Ecto neural progenitor cell (in vitro differentiated cells): ENCODE measurements at places on chromosomes 13 and 19.
A peak's percentile ranks its signal among the peaks of the same experiment; 100 is the strongest.

- no peak for DNase-seq
Measured at GRCh38 chr13:41402691-41403511, 54.4 kb upstream of the RGCC start.

DNA sequence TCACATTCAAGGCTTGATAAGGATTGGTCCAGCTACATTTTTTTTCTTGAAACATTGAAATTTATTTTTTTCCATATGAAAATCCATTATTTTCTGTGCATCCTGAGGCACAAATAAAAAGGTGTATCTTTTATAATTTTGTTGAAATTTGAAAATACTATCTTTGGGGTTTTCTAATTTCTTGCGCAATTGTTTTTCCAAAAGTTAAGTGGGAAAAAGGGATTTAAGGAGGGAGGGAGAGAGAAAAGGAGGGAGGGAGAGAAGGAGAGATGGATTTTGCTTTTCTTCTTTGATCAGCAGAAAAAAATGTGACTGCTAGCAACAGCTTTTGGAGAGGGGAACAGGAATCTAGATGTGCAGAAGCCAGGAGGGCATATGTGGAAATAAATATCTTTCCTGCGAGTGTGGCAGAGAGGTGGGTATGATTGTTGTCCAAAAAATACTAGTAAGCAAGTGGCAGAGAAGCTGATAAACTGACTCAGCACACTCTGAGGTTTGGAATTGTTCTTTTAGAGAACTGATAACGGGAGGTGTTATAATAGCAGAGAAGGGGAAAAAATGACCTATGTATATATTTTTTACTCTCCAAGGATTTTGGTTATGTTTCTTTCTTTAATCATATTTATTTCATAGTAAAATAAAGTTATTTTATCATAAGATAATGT, 61.2 kb upstream of the EDNRB start:
- DNase-seq: no peak

DNA sequence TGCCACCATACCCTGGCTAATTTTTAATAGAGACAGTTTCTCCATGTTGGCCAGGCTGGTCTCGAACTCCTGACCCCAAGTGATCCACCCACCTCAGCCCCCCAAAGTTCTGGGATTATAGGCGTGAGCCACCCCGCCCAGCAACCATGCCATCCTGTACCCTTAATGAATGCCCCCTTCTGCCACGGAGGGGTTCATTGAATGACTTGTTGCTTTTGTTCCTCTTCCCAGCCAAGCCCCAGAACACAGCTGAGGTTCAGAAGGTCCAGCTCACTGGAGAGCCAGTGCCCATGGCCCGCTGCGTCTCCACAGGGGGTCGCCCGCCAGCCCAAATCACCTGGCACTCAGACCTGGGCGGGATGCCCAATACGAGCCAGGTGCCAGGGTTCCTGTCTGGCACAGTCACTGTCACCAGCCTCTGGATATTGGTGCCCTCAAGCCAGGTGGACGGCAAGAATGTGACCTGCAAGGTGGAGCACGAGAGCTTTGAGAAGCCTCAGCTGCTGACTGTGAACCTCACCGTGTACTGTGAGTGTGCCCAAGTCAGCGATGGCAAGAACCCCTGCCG, 6.0 kb downstream of the PVR start:
- DNase-seq: no peak

DNA sequence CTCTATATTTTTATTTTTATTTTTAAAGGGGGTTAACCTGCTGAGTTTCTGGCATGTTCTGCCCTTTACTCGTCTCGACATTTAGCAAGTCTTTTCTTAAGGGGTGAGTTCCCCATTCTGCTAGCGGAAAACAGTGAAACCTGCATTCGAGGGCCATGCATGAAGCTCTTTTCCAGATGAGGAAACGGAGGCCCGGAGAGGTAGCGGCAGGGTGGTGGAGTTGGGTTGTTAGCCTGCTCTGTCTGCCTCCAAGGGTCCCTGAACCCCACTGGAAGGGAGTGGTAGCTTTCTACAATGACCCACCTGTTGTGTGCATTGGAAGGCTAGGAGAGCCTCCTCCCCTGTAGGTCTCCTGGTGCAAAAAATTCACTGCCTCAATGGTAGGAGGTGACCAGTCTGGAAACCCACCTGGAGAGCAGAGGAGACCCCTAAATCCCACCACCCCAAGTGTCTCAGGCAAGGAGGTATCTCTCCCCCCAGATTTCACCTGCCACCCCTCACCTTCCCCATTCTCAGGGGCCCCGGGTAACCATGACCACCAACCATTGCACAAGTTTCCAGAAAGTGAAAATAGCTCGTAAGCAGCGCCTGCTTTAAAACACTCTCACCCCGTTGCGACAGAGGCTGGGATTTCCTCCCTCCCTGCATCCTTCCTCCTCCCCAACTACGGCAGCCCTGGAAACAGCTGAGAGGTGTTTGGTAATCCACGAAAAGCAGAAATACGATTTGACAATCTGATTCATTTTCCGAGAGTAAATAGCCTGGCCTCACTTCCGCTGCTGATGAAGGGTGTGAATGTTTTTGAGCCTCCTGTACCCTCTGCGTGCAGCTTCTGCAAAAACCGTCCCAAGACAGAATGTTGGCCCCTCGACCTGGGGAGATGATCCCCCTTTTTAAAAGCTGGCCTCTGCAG, 3.5 kb downstream of the KLF2 start:
- no peak for DNase-seq

DNA sequence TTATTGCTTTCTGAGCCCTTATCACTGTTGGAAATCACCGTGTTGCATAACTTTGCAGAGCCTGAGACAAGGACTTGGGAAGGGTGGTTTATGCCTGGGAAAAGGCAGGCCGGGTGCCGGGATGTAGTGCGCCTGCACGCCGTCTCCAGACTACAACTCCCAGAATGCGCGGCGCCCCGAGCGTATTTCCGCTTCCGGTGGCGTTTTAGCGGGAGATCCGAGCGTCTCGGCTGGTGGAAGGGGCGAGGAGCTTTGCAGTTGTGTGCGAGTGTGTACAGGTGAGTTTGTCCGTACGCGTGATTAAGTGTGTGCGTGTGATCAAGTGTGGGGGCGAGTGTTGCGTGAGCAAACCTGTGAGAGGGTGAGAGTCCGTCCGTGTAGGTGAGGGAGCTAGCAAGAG, 75.4 kb downstream of the PEG3 start:
- no peak for DNase-seq

DNA sequence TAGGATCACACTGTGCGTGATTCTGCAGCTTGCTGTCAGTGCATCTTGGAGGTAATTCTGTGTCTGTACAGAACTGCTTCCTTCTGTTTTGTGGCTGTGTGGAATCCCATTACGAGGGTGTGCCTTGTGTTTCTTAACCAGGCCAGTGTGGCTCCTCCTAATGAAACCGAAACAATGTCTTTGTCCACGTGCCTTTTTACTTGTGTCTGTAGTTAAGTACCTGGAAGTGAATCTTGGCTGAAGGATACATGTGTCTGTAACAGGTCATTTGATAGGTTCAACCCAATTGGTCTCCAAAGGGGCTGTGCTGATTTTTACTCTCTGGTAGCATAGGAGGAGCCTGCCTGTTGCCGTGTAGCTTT, 13.1 kb downstream of the NOP53 start:
- DNase-seq: no peak

- DNase-seq: no peak
Measured at GRCh38 chr13:24097667-24098066, 62.9 kb upstream of the SPATA13 start.

GRCh38 chr13:72165276-72165675, 298.3 kb upstream of the DACH1 start:
- DNase-seq: no peak

DNA sequence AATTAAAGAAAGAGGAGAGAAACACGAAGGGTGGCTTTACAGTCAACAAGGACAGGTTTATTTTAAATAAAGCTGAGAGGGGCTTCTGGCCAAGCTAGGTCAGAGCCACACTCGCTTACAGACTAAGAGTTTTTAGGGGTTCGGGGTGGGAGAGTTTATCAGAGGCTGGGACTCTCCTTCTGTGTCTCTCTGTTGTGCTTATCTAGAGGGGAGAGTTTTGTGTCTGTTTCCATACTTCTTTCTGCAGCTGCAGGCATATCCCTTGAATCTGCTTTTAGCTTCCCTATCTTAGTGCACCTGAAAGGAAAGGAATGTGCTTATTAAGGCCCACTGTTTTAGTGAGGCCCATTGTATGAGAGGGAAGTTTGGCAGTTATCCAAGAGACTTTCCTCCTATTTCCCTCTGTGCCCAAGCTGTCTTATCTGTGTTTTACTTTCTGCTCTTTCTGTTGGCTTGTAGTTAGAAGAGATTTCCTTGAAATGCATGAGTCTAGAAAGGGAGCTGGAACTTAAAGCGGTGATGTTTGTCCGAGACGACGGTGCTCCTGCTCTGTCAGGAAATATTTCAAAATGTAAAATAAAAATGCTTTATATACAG, 275.3 kb downstream of the KCTD12 start:
- DNase-seq: no peak

GRCh38 chr13:28630869-28631268, 28.1 kb upstream of the POMP start:
- DNase-seq: no peak

GRCh38 chr19:4455719-4456475, 1.7 kb downstream of the UBXN6 start:
- DNase-seq: no peak

GRCh38 chr19:32813862-32814425, 55.6 kb downstream of the SLC7A9 start:
- DNase-seq: no peak

- DNase-seq: no peak
Measured at GRCh38 chr13:46594374-46595078, 41.6 kb downstream of the LRCH1 start.

GRCh38 chr19:41637484-41637883, 10.6 kb upstream of the CEACAM4 start:
- DNase-seq: no peak

DNA sequence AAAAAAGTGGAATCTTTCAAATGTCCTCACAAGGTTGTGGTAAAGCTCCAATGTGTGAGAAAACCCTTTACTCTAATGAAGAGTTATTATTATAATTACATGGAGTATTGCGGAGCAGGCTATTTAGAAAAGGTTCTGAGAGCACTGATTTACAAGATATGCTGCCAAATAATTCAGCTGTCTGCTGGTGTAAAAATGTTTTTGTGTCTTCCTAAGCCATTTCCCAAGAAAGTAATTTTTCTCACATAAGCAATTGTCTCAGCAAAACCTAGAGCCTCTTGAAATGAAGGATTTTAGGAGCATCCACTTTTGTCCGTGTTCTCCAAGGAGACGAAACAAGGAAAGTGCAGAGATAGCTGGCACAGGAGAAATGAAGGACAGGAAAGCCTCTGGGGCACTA, 229.6 kb upstream of the STARD13 start:
- no peak for DNase-seq

DNA sequence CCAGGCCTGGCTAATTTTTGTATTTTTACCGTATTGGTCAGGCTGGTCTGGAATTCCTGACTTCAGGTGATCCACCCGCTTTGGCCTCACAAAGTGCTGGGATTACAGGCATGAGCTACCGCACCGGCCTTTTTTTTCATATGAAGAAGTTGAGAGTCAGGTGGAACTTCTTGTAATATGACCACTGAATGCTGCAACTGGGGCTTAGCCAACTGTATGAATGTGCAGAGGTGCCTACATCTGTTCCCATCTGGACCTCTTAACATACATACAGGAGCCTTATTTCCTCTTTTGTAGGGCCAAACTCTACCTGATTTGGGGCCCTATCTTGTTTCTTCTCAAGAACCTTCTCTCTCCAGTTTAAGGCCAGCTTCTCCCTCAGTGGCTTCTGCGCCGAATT, 11.9 kb upstream of the GGACT start:
- DNase-seq: no peak

DNA sequence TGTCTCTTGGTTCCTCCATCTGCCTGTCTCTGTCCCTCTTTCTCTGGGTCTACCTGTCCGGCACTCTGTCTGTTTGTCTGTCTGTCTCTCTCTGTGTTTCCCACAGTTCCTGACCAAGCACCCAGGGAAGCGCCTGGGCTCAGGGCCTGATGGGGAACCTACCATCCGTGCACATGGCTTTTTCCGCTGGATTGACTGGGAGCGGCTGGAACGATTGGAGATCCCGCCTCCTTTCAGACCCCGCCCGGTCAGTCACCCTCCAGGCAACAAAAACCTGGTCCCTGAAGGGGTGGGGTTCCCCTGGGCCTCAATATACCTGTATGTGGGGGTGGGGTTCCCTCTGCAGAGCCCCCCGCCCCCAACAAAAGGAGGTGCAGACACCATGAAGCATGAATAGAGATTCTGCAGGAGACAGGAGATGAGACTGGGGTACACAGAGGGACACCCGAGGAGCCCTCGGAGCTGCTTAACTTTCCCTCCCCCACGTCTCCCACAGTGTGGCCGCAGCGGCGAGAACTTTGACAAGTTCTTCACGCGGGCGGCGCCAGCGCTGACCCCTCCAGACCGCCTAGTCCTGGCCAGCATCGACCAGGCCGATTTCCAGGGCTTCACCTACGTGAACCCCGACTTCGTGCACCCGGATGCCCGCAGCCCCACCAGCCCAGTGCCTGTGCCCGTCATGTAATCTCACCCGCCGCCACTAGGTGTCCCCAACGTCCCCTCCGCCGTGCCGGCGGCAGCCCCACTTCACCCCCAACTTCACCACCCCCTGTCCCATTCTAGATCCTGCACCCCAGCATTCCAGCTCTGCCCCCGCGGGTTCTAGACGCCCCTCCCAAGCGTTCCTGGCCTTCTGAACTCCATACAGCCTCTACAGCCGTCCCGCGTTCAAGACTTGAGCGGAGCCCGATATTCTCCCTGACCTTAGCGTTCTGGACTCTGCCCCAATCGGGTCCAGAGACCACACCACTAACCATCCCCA, 2.6 kb upstream of the CACNG7 start:
- DNase-seq: peak; percentile 82

DNA sequence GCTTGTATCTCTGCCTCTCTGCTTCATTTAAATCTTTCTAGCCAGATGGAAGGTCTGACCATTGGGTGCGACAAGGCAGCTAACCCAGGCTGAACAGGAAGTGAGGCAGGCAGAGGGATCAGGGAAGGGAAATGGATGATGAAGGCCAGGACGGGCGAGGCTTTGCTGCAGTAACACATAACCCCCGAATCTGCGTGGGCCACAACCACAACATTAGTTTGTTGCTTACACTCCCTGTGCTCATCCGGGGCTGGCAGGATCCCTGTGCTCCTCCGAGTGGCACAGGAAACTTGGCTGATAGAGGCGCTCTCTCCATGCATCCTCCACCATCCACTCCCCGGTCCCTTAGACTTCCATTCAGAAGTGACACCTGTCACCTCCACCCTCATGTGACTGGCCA, 1.1 kb upstream of the FLT3LG start:
- no peak for DNase-seq

DNA sequence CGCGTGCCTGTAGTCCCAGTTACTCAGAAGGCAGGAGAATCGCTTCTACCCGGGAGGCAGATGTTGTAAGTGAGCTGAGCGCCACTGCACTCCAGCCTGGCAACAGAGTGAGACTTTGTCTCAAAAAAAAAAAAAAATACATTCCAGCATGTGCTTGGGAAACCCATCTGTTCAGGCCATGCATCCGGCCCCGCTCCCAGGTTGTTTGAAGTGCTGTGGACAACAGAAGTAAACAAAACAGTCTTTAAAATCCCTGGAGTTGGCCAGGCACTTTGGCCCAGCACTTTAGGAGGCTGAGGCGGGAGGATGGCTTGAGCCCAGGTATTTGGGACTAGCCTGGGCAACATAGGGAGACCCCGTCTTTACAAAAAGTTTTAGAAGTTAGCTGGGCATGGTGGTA, 3.2 kb upstream of the PTPRS start:
- DNase-seq: no peak

- no peak for DNase-seq
Measured at GRCh38 chr13:103287659-103288058, 221.4 kb upstream of the SLC10A2 start.

GRCh38 chr13:24763596-24764275, at the start of gene RNF17:
Gene RNF17, plus strand, starts transcription at chr13:24764169. Its CDS starts 35 bp downstream, at chr13:24764204.
- no peak for DNase-seq

GRCh38 chr19:46978171-46978869, 41.3 kb upstream of the NPAS1 start:
- DNase-seq: no peak

- DNase-seq: no peak
Measured at GRCh38 chr19:51357952-51358351, 8.2 kb downstream of the ETFB start.
